ENCODE measurements at places on chromosomes 6 and 20.

GRCh38 chr6:151876122-151876521 lies 68.6 kb downstream of the ESR1 start:
- DNase-seq, result no peak

- no peak for DNase-seq
Measured at GRCh38 chr6:14728396-14729024, 517.4 kb upstream of the JARID2 start.

DNA sequence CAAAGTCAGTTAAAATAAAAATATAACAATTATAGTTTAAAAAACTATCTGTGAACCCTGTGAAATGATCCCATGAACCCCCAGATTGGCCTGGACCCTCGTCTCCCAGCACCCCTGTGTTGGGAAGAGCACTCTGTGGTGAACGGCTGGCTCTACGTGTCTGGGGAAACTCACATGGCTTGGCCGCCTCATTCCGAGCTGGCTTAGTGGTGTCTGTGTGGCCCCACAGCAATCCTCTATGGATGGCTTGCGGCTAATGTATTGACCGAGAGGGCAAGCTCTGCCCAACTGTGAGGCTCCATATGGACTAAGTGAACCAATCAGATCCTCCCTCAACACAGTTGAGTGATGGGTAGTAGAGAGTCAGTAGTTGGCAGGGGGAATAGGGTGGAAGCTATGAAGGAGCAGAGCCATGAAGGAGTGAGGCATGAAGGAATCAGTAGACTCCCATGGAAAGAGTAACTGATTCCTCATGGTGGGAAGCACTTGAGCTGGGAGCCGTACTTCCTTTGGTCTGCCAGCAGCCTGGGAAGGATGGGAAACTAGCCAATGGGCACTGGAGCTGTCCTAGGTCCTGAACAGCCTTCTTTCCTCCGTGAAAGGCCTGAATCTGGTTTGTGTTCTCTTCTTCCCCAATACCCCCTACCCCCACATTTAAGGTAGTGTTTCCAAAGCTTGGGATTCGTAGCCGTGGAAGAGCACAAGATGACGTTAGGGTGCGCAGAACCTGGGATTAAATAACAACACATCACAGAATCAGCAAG lies 21.6 kb upstream of the ZNF831 start:
- no peak for DNase-seq

- no peak for DNase-seq
Measured at GRCh38 chr6:4870821-4871494, 94.8 kb downstream of the CDYL start.

- DNase-seq, result no peak
Measured at GRCh38 chr6:32216285-32216684, 7.6 kb downstream of the NOTCH4 start.
